ENCODE measurements at places on chromosomes 6 and 20.

DNA sequence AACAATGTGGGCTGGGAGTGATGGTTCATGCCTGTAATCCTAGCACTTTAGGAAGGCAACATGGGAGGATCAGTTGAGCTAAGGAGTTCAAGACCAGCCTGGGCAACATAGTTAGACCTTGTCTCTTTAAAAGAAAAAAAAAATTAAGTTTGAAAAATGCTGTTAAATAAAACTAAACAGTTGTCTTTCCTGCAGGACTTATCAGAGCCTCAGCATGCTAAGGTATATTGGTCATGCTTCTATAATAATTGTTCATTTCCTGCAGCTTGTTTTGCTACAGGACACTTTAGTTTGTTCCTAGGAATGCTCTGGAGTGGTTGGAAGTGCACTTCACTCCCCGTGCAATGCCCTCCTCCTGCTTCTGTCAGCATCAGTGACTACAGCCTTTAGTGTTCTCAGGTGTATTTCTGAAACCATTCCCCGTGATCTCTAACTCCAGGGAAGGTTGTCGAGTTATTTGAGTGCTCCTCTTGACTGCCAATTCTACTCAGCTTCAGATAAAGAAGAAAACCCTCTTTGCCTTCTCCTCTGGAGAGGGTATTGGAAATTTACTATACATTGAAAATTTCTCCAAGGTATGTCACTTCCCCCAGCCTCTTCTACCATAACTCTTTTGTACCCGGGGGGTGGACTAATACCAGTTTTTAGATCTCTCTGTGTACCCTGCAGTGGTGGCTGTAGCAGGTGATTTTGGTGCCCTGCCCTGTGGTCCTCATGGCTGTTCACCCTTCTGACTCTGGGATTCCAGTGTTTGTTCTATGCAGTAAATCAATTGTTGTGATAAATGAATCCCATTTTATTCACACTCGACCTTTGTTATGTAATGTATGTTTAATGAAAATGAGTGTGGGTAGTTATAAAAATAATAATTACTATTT lies 33.8 kb downstream of the NHLRC1 start:
- DNase-seq = no peak

- no peak for DNase-seq
Measured at GRCh38 chr6:2454180-2454579, 208.8 kb upstream of the GMDS start.

GRCh38 chr6:165999279-165999678 lies 168.4 kb downstream of the TBXT start:
- no peak for DNase-seq

- DNase-seq = peak; percentile 51
Measured at GRCh38 chr6:33418690-33419291, 884 bp upstream of the CUTA start.

- DNase-seq = no peak
Measured at GRCh38 chr6:169640983-169641382, 60.8 kb downstream of the WDR27 start.

DNA sequence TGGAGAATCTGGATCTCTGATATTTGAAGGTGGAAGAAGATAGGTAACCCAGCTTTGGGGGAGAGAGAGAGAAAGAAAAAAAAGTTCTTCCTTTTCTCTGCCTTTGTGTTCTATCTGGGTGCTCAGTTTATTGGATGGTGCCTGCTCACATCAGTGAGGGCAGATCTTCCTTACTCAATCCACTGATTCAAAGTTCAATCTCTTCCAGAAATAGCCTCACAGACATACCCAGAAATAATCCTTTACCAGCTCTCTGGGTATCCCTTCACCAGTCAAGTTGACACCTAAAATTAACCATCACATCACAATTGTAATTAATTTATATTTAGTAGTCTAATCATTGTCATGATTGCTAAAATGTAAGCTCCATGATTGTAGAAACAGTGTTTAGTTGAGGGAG lies 189.1 kb downstream of the EPM2A start:
- no peak for DNase-seq

DNA sequence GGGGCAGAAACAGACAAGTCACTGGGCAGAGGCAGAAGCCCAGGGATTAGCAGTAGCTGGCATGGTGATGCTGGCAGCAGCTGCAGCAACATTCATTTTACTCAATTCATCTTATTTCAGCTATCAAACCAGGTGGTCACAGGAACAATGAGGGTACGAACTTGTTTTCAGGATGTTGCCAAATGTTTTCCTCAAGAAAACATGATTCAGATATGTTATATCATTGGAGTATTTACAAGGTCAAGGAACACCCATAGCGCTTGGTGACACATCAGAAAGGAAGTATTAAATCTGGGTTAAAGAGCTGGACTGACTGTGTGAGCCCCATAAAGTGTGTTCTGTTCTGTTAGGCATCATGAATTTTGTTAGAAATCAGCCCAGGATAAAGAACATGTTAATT lies 456.9 kb upstream of the ID4 start:
- DNase-seq = no peak

GRCh38 chr6:84615113-84615850 lies 149.1 kb downstream of the TBX18 start:
- DNase-seq = no peak

DNA sequence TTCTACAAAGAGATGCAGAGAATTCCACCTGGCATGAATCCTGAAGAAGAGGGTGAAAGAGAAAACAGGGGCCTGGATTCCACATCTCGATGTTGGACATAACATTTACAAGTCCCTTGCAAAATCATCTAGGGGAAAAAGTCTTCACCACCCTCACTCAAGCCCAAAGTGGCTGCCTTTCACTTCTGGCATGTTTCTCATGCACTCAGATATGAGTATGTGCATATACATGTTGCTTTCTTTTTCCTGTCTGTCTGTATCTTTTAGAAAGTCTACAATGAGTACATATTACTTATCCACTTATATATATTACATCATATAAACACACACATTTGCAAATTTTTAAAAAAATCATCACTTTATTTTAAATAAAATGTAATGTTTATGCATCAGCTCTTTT lies 159.3 kb downstream of the KIF6 start:
- no peak for DNase-seq

DNA sequence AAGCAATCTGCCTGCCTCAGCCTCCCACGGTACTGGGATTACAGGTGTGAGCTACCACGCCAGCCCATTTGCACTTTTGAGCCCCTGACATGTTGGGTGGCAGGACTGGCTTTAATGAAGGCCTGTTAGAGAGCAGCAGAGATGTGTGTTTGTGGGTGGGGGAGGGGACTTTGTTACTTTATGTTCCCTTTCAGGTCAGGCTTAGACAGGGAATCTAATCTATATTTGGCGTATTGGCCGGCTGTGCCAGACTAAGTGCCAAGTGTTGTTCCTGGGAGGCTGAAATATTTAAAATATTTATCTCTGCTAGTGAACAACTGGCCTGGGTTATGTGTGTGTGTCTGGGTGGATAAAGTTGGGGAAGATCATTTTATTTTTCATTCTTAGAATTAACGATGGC lies 6.1 kb downstream of the GMPR start:
- no peak for DNase-seq

DNA sequence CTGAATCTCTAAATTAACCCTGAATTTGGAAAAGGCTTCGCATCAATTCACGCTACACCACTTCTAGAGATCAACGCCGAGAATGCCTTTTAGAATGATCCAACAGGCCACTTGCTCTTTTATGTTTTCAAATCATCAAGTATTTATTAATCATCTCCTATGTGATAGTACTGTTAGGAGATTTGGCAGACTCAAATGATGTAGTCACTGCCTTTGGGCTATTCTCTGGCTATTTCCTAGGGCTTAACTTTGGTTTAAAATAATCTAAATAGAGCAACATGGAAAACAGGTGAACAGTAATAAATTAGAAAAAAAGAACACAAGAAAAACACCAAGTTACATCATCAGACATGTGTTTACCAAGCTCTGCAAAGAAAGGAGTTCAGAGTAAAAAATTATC lies 140.3 kb downstream of the TENT5A start:
- no peak for DNase-seq

DNA sequence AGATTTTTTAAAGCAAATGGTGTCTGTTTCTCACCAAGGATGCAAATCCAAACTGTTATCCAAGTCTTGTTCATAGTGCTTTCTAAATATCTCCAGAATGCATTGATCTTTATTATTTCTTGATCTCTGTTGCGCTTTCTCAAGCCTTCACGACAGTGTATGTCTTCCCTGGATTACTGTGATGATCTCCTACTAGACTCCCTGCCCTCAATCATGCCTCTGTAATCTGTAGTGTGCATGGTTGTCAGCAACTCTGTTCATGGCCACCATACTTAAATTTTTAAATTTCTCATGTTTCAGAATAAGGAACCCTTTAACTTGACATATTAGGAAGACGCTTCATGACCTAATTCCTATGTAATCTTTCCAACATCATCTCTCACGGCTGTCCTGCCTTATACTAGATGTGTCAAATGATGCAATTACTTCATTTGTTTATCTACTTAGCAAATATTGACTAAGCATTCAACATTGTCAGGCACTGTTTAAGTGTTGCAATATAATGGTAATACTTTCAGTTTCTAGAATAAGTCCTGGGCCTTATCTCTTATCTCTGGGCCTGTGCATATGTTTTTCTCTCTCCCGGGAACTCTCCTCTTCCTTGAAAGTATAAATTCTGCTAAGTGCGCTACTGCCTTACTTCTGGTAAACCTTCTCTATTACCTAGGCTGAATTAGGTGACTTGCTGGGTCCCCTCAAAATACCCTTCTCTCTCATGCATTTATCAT lies 25.6 kb upstream of the AHI1 start:
- no peak for DNase-seq

DNA sequence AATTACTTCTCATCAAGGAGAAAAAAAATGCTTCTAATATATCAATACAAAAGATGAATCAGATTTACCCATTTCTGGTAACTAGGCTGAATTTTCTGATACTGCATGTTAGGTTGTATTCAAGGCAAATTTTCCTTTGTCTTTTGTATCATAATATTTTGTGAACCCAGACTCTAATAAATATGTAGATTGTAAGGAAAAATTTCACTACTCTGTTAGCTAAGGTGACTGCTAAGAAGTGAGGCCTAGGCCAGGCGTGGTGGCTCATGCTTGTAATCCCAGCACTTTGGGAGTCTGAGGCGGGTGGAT lies 12.7 kb downstream of the TP53INP2 start:
- DNase-seq = no peak

GRCh38 chr20:46894971-46895905 lies 595 bp downstream of the EYA2 start:
- DNase-seq = no peak

DNA sequence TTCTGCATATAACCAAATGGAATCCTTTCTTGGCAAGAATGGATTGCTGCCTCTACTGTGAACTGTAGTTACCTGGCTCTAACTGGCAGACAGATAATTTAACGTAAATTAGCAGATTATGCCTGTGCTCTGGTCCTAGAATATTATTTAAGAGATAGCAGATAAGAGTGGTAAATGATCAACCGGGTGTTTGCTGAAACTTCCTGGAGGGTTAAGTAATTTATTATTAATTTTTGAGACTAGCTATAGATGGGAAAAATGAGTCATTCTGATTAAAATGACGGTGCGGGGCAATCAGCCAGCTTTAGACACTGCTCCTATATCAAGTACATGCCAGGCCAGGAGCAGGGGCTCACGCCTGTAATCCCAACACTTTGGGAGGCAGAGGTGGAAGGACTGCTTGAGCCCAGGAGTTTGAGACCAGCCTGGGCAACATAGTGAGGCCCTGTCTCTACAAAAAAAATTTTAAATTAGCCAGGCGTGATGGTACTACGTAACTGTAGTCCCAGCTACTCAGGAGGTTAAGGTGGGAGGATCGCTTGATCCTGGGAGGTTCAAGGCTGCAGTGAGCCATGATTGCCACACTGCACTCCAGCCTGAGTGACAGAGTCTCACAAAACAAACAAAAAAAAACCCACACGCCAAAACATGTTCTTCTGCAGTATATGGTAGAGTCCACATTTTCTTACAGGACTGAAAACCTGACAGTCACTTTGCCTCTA lies 22.6 kb downstream of the B4GALT5 start:
- no peak for DNase-seq

- DNase-seq = peak; percentile 54
Measured at GRCh38 chr6:161373905-161374451, 100.1 kb upstream of the AGPAT4 start.

- no peak for DNase-seq
Measured at GRCh38 chr6:95805699-95806098, 210.1 kb upstream of the FUT9 start.

DNA sequence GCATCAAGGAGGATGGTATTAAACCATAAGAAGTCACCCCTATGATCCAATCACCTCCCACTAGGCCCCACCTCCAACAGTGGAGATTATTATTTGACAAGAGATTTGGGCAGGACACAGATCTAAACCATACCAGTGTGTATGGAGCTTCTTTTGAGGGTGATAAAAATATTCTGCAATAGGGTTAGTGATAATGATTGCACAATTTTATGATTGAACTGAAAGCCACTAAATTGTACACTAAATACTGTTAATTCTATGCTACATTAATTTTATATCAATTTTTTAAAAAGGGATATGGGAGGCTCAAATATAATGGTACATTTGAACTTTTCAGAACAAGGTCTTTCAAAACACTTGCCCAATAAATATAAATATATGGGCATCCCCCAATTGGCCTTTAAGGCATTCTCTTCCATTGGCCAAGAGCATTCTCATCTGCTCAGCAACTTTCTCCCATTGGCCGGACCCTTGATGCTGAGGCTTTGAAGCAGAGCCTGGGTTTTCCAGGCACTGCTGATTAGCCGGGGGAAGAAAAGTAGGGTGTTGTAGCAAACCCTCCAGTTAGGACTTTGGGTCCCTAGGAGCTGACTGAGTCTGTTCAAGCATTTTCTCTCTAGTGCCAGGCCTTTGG lies 209.9 kb downstream of the LRFN2 start:
- no peak for DNase-seq

DNA sequence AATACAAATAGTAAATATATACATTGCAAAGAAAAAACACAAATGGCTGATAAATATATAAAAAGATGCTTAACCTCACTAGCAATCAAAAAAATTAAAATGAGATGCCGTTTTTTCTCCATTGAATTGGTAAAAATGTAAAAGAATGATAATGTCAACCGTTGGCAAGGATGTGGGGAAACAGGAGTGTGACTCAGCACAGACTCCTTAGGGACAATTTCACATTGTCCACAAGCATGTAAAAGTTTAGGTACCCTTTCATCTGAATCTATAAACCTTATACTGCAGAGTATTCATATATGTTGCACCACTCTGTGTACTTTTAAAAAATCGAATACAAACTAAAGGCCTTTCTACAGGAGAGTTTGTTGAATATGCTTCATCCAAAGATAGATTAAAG lies 143.1 kb upstream of the RREB1 start:
- DNase-seq = no peak

Data from activated CD4-positive, alpha-beta T cell treated with anti-CD3 and anti-CD28 coated beads for 4 hours (primary cell).